ENCODE measurements at places on chromosomes 13 and 19.

DNA sequence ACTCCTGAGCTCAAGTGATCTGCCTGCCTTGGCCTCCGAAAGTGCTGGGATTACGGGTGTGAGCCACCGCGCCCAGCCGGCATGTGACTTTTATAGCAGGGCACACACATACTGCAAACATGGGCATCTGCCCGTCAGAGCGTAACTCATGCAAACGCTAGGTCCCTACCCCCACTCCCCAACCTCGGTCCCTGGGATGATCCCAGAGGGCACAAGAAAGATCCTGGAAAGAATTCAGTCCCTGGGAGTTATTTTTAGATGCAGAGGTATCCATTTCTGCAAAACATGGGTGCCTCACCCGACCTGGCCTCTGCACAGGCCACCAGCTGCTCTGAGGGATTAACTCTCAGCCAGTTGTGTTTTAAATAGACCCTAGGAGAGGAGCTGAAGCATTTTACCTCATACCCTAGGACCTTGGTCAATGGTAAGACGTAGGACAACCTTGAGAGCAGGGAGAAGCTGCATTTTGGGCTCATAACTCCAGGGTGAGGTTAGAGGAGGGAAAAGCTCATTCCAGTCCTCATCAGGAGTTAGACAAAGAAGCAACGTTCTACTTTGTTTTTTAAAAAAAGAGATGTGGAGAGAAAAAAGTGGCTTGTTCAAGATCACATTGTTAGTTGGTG, 10.8 kb downstream of the TMEM38A start:
- DNase-seq, result no peak

GRCh38 chr19:41112728-41113290, 1.4 kb upstream of the CYP2F1 start:
- no peak for DNase-seq

DNA sequence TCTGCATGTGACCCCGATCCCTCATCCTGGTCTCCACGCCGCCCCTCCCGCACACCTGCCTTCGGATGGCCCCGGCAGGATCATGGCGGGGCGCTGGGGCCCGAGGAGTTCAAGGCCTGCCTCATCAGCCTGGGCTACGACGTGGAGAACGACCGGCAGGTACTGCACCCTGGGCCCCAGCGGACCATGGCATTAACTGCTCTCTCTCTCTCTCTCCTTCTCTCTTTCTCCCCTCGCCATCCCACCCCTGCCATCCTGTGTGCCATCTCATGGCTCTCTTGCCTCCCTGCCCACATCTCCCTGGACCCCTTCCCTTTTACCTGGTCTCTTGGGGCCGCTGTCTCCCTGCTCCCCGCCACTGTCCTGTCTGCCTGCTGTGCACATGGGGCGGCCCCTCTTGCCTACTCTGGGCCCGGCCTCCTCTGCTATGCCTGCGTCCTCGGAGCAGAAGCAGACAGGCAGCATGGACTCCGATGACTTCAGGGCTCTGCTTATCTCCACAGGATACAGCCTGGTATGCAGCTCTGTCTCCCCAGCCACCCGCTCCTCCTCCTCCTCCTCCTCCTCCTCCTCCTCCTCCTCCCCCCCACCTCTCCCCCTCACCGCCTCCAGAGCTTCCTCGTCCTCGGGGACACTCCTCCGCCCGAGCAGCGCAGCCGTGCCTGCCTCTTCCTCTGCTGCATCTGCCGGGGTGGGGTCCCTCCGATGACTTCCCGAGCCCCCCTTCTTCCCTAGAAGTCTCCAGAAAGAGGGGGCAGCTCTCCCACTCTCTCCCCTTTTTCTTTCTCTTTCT, 16.2 kb downstream of the CAPN12 start:
- no peak for DNase-seq

DNA sequence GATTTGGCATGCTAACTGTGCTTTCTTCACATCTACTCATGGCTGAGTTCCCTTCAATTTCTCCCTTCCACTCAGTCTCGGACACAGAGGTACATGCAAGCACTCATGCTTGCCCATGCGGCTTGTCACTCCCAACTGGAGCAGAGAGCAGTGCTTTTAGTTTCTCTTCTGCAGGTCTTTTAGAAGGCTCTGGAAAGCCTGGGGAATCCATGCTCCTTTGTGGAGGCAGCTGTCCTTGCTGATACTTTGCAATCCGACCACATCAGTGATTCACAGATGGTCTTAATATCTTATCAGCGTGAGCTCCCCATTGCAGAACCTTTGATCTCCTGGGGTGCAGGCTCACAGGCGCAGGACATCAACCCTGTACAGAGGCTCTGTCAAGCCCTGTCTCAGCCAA, 203.9 kb downstream of the COL4A1 start:
- DNase-seq, result no peak

- DNase-seq, result no peak
Measured at GRCh38 chr19:8333767-8334457, 9.2 kb downstream of the KANK3 start.

- no peak for DNase-seq
Measured at GRCh38 chr13:113080901-113081521, 24.6 kb upstream of the F7 start.

- peak; percentile 4 for DNase-seq
Measured at GRCh38 chr13:94063096-94063495, 416.4 kb downstream of the DCT start.

- peak; percentile 60 for DNase-seq
Measured at GRCh38 chr19:48510421-48511268, 990 bp downstream of the LMTK3 start.

DNA sequence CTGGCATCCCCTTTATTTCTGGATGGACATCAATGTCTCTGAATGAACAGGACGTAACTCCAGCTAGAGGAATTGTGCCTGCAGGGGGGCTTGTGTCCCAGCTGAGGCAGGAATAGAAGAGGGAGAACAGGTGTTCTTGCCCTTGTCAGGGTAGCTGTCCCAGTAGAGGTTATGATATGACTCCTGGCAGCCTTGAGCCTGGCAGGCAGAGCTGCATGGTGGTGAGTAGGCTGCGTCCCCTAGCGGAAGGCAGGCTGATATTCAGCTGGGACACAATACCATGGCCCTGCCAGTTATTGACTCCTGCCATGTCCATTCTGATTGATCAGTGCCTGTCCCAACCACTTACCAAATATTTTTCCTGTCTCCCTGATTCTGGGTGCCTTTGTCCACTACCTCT, 197.2 kb downstream of the RAP2A start:
- no peak for DNase-seq

- DNase-seq, result no peak
Measured at GRCh38 chr19:1288226-1288612, 2.5 kb downstream of the EFNA2 start.

DNA sequence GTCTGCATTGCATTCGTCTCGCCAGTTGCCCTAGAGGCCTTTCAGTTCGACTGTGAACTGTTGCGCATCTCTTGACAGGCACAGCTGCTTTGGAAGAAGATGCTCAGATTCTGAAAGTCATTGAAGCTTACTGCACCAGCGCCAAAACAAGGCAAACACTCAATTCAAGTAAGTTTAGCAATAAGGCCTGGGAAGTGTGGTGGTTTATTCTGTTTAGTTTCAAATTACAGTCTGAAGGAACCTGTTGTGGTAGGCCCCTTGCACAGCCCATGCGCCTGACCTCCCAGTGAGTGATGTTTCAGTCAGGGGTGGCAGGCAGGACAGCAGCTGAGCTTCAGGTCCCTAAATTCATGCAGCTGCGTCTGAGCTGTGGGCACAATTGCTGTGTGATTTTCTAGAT, 32.2 kb upstream of the TEX29 start:
- DNase-seq, result no peak

DNA sequence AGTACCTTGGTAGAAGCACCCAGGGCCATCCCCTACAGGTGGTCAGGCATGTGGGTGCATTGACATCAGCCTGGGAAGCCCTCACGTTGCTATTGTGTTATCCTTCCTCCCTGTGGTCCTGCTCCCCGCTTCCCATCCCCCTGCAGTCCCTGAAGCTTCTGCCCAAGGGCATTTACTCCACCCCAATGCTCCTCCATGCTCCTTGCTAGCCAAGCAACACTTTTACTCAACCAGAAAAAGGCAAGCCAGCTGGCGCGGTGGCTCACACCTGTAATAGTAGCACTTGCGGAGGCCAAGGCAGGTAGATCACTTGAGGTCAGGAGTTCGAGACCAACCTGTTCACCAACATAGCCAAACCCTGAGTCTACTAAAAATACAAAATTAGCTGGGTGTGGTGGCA, 54.8 kb upstream of the LATS2 start:
- no peak for DNase-seq

GRCh38 chr13:37716420-37717195, 118.0 kb upstream of the POSTN start:
- no peak for DNase-seq

DNA sequence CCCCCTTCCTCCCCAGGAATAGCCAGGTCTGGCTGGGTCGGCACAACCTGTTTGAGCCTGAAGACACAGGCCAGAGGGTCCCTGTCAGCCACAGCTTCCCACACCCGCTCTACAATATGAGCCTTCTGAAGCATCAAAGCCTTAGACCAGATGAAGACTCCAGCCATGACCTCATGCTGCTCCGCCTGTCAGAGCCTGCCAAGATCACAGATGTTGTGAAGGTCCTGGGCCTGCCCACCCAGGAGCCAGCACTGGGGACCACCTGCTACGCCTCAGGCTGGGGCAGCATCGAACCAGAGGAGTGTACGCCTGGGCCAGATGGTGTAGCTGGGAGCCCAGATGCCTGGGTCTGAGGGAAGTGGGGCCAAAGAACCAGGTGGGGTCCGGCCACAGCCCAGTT, 3.2 kb downstream of the KLK2 start:
- DNase-seq, result no peak

DNA sequence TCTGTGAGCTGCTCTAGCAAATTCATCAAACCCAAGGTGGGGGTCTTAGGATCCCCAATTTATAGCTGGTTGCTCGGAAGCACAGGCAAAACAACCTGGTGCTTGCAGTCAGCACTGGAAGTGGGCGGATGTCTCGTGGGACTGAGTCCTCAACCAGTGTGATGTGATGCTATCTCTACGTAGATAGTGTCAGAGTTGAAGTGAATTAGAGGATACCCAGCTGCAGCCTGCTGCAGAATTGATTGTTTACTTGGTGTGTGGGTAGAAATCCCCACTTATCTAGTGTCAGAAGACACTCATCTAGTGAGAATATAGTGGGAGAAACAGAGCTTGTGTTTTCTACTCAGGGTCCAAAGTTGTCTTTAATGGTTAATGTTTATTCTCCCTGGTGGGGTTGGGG, 63.3 kb downstream of the CBY2 start:
- DNase-seq, result no peak

GRCh38 chr13:79936368-79937136, 404.4 kb downstream of the SPRY2 start:
- DNase-seq, result peak; percentile 94

DNA sequence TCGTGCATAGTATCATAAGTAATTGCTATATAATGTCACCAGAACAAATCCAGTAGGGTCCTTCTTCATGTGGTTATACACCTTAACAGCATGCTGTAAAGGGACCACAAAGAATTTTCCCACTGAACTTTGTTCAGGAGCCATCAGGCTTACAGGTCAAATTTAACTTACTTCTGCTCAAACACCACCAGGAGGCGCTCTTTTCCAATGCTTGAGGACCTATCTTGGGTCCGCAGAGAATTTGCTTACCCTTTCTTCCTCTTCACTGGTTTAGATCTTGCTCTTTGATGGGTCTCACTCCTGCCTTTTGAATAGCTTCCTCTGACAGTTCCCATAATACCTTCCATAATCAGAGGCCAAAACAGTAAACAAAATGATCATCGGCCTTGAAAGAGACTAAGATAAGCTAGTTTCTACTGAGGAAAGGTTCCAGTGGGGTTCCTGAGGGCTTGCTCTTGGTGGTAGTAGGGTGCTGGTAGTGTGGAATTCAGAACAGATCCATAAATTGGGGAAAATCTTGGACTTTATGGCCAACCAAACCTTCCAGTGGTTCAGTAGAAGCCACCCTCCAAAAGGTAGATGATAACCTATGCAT, 37.4 kb downstream of the SCGB2B2 start:
- DNase-seq, result peak; percentile 56

GRCh38 chr19:2326699-2327360, 1.6 kb downstream of the LSM7 start:
- no peak for DNase-seq

GRCh38 chr13:42832341-42833096, 51.1 kb downstream of the FAM216B start:
- DNase-seq, result no peak

DNA sequence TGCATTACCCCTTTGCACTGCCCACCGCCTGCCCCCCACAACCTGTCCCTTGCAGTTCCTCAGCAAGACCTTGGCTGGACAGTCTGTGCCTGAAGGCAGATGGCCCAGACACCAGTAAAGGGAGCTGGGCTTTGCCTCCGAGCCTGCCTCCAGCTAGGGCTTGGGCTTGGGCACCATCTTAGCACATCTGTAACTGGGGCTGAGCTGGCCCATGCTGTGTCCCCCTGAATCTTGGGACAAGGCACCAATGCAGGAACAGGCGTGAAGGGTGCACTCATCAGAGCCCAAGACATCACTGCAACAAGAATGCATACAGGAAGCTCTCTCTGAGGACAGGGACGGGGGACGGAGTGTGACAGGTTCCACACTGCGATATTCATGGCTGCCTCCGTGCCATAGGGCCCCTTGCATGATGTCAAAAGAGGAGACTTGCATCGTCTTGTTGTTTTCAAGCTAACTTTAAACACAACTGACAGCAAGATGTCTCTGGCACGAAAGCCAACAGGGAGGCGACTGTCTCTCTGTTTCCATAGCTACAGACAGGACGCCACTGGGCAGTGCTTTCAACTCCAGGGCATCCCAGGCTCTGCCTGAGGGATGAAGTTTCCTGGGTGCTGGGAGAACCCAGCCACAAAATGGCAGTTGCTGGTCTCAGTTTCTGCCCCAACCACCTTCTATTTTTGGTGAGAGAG, 8.7 kb upstream of the CHST8 start:
- DNase-seq, result no peak

DNA sequence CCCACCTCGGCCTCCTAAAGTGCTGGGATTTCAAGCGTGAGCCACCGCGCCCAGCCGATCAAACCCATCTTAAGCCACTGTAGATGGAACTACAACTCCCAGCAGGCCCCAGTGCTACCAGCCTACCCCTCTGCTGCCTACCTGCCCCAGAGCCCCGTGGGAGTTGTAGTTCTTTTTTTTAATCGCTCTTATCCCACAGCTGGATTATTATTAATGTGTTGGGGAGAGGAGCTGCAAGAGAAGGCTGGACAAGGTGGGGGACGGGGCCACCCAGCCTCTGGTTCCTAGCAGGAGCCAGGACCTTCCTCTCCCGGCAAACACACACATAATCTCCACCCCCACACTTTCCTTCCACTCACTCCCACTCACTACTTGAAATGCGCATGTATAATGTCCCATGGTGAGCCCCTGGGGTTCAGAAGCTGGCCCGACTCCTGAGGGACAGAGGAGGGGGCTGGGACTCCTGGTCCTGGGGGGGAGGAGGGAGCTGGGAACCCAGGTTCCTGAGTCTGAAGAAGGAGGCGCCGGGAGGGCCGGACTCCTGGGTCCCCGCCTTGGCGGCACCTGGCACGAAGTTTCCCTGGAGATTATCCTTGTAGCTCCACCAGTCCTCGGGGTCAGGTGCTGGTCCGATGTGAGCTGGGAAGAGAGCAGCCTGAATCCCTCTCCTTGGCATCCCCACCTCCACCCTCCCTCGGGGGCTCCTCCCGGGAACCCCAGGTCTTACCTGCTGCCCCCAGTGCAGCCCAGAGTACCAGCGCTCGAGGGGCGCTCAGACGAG, 958 bp downstream of the CA11 start:
- DNase-seq, result peak; percentile 88

GRCh38 chr19:48271531-48272151, 1.8 kb downstream of the ZNF114 start:
- peak; percentile 83 for DNase-seq

- DNase-seq, result no peak
Measured at GRCh38 chr13:98220271-98220791, 43.3 kb upstream of the RNF113B start.

GRCh38 chr13:30156270-30156669, 151.1 kb downstream of the KATNAL1 start:
- no peak for DNase-seq
